ENCODE measurements at places on chromosomes 13 and 19.

GRCh38 chr19:35281303-35281702 lies 1.0 kb upstream of the HAMP start:
- DNase-seq, result no peak

- no peak for DNase-seq
Observed at GRCh38 chr19:29098863-29099481, 114.0 kb downstream of the UQCRFS1 start.

DNA sequence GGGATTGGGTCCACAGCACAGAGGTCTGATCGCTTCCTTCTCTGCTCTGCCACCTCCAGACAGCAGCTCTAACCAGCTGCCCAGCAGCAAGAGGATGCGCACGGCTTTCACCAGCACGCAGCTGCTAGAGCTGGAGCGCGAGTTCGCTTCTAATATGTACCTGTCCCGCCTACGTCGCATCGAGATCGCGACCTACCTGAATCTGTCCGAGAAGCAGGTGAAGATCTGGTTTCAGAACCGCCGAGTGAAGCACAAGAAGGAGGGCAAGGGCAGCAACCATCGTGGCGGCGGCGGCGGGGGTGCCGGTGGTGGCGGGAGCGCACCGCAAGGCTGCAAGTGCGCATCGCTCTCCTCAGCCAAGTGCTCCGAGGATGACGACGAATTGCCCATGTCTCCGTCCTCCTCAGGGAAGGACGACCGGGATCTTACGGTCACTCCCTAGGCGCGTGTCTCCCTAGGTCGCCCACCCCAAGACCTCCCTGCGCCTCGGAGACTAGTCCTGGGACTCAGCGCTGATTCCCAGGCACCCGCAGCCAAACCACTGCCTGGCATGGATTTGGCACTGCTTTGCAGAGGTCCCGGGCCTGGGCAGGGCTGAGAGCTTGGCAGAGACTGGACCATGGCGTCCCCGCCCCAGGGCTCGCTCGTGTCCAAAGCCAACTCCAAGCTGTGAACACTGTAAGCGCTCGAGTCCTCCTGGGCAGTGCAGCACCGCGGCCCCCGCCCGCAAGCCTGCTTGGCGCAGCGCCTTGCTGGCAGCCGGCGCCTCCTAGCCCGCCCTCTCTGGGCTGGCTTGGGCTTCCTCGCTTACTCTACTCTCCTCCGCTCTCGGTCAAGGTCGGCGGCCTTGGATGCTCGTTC lies 1.5 kb downstream of the GSX1 start:
- no peak for DNase-seq

- no peak for DNase-seq
Observed at GRCh38 chr13:48527955-48528354, 4.9 kb downstream of the RCBTB2 start.

- DNase-seq, result no peak
Observed at GRCh38 chr19:13122275-13122878, 4.3 kb downstream of the NACC1 start.
